ENCODE measurements at places on chromosomes 3 and 15. TPM values are rescaled to one million over a fixed set of nuclear protein-coding genes. Genes with fewer than 3 reads are reported as not detected.

The SCG5 gene
- total RNA-seq, result 48.1 TPM

The SCAMP5 gene
- 43.3 TPM for total RNA-seq

The PHLDB2 gene
- 35.3 TPM for total RNA-seq

The GOLGA6L7 gene
- not detected for total RNA-seq

The C2CD4A gene
- 0.19 TPM for total RNA-seq

The TERC gene
- 206 TPM for total RNA-seq

The DPPA4 gene
- total RNA-seq, result 878 TPM

The SV2B gene
- total RNA-seq, result 0.76 TPM

The GPR149 gene
- total RNA-seq, result not detected

The SOX2 gene
- 228 TPM for total RNA-seq

The ZNF106 gene
- total RNA-seq, result 46.5 TPM

The MESP1 gene
- 0.21 TPM for total RNA-seq

The ZNF502 gene
- total RNA-seq, result 4.7 TPM

The RPL39L gene
- 70.6 TPM for total RNA-seq

The GABRG3 gene
- 0.50 TPM for total RNA-seq

The ANKUB1 gene
- not detected for total RNA-seq

The AADACL2 gene
- total RNA-seq, result not detected

The NR2E3 gene
- 0.62 TPM for total RNA-seq

The C3orf80 gene
- 3.0 TPM for total RNA-seq

The GDPGP1 gene
- 1.2 TPM for total RNA-seq

The ATP2B2 gene
- 0.35 TPM for total RNA-seq

The GASK1A gene
- 11.1 TPM for total RNA-seq

The FBLN2 gene
- total RNA-seq, result 24.9 TPM

The ACAN gene
- total RNA-seq, result 4.5 TPM

The LRRN1 gene
- total RNA-seq, result 157 TPM
